Stimulated activated CD4-positive, alpha-beta T cell treated with anti-CD3 and anti-CD28 coated beads, Interleukin-15, amount 100 ng/mL, for 1 hour (primary cell): ENCODE measurements at places on chromosomes 1 and 21.

DNA sequence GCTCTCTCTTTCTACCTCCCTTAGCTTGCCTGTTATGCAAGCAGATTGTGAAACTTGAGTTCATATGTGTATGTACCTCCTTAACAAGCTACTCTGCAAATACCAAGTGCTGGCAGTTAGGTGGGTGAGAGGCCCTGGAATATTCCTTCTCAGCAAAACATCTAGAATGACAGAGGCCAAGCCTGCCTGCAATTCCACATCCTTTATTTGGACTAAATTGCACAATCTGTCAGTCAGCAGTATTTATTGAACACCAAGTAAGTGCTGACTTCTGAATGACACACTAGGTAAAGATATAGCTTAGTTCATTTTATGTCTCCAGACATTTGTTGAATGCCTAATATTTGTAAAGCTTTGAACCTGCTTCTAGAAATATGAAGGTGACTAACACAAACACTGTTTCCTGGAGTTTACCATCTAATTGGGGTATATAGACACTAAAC is 87.5 kb downstream of the RGL1 start:
- no peak for DNase-seq

DNA sequence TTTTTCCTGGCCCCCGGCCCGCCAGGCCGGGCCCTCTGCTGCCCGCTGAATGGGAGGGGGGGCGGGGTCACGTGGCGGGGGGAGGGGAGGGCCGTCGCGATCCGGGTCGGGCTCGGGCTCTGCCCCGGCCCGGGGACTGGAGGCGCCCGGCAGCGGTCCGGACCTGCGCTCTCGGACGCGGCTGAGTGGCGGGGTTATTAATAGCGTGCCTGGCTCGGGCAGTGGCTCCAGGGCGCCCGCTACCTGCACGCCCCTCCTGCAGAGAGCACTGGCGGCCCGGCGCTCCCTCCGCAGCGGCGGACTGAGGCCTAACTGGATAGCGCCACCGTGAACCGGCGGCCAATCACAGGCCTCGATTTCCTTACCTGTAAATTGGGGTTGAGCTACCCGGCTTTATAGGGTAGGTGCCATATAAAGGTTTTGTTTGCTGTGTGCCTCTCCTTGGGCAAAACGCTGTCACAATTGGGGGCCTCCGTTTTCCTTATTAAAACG is 28.1 kb downstream of the AHDC1 start:
- no peak for DNase-seq

DNA sequence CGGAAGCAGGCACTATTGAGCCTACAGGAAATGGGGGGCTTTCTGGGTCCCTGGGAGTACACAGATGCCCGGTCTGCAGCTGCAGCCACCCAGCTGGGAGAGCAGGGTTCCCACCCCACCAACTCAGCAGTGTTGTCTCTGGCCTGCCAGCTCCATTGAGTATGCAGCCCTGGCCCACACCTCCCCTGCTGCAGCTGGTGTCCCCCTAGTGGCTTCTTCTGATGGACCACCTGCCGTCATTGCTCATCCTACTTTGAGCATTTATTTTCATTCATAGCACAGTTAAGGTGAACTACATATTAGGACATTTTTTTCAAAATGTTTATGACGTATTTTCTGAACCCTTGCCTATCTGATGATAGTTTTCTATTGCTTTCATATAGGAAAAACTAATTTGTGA is 189.8 kb upstream of the LYPLAL1 start:
- no peak for DNase-seq

- DNase-seq: no peak
These were observed 5.9 kb upstream of the BARHL2 start for GRCh38 chr1:90722874-90723589.

DNA sequence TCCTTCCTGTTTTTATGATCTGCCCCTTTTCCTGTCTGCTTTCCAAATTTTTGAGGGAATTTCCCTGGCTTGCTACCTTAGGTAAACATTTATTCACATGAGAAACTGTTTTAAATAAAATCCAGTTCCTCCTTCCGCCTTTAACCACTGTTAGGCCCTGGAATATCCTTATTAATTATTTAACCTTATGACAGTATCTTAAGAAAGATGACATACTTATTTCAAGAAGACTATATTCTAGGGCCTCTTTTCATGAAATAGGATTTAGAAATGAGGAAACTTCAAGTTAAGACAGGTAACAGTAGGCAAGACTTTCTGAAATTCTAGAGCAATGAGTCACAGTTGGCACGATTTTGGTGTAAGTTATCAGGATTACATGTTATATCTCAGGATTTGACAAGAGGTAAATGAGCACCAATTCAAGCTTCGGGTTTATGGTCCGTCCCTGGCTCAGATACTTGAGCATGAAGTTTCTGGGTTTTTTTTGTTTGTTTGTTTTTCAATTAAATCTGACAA is 2.0 kb upstream of the TNFSF18 start:
- no peak for DNase-seq

DNA sequence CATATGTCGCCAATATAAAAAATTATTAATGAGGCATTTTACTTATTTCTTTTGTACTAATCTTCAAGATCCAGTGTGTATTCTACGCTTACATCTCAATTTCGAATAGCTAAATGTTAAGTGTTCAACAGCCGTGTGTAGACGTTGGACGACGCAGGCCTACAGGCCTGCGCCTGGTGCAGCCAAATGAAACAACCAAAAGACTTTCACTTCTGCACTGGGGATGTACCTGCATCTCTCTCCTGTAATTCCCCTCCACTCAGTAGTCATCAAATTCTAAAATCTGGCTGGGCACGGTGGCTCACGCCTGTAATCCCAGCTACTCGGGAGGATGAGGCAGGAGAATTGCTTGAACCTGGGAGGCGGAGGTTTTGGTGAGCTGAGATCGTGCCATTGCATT is 76.8 kb upstream of the HNRNPU start:
- DNase-seq: no peak

DNA sequence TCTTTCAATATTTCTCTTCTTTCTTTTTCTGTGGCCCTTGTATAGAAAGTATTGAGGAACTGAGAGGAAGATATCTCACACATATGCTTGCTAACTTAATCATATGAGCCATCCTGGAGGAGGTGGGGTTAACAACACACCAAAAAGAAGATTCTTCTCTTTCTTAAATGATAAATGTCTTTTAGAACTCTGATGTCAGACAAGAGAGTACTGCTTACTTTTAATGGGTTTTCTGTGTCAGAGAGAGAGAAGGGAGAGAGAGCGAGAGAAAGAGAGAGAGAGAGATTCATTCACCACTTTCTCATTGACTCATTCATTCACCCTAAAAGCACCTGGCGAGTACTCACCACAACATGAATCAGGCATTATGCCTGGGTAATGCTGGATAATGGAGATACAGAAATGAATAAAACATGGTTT is 250.3 kb upstream of the SGIP1 start:
- DNase-seq: no peak

GRCh38 chr1:172980971-172981370 is 69.8 kb downstream of the TNFSF18 start:
- no peak for DNase-seq

DNA sequence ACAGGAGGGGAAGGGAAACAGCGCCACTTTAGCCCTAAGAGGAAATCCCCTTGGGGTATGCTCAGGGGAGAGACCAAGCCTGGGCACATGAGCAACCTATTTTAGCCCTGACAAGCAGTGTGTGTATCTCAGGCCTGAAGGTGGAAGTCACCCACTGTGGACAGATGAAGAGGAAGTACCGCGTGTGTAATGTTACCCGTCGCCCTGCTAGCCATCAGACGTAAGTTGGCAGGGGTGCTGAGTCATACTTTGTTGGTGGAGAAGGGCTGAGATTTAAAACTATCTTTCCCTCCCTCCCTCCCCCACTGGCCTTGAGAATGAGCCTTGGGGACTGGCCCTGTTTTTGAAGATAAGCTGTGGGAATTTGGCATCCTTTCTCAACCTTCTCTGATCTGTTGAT is 11.2 kb downstream of the AGO1 start:
- no peak for DNase-seq

DNA sequence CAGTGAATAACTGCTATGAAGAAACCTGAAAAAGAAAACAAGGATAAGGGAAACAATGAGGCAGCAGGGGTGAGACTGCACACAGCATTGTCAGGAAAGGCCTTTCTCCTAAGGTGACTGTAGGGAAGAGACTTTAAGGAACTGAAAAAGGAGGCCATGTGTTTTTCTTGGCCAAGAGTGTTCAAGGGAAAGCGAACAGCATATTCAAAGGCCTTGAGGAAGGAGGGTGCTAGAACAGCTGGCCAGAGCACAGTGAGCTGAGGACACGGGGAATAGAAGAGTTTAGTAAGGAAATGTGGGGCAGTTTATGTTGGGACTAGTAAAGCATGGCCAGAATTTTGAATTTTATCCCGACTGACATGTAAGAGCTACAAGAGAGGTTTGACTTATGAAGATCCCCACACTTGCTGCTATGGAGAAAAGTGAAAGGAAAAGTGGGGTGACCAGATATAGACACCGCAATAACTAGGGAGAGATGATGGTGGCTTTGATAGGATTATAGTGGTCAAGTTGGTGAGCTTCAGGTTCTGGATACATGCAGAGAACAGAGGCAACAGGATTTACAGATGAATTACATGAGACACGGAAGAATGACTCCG is 1.4 kb downstream of the RWDD2B start:
- no peak for DNase-seq

DNA sequence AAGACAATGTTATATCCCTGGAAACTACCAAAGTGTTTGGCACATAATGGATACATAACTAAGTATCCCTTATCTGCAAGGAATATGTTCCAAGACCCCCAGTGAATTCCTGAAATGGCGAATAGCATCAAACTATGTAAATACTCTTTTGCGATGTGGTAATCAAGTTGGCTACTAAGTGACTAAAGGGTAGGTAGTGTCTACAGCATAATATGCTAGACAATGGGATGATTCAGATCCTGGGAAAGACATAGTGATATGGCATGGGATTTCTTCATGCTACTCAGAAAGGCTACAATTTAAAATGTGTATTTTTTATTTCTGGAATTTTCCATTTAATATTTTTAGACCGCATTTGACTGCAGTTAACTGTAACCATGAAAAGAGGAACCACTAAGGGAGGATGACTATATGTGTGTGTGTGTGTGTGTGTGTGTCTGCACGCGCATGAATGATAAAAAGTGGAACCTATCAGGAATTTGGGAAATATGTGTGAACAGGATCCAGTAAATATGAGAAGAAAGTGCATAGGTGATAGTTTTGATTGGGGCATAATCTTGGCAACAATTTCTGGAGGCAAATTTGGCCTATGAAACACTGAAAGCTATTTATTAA is 1899.9 kb downstream of the NCAM2 start:
- no peak for DNase-seq

DNA sequence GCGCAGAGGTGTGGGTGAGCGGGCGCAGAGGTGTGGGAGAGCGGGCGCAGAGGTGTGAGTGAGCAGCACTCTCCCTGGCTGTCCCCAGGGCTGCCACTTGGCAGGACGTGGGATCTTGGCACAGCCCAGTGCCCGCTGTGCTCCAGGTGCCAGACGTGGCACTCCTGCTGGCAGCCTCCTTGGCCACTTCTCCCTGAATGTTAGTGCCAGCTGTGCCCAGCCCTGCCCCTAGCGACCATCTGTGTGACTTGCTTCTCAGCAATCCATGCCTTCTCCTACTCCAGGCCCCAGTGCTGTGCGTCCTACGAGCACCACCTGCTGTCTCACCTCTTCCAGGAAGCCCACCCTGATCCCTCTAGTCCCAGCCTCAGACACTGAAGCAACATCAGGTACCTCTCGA is 30.5 kb downstream of the KRTAP10-1 start:
- no peak for DNase-seq

DNA sequence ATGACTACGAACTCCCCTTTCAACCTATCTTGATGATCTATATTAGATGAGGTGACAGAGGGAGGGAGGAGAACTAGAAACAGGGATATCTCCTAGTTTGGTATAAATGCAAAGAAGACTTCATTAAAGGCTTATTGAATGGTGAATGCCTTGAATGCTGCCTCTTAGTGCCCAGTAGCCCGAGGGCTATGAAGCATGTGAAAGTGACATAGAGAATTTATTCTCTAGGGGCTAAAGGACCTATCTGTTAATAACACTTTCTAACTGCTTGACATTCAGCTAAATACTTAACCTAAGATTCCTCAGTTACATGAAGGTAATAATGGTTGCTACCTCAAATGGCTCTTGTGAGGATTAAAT is 764.1 kb downstream of the LTN1 start:
- DNase-seq: no peak

GRCh38 chr1:205597691-205598314 is 34.0 kb downstream of the ELK4 start:
- DNase-seq: no peak

GRCh38 chr21:34623516-34623915 is 8.6 kb upstream of the RCAN1 start:
- no peak for DNase-seq

DNA sequence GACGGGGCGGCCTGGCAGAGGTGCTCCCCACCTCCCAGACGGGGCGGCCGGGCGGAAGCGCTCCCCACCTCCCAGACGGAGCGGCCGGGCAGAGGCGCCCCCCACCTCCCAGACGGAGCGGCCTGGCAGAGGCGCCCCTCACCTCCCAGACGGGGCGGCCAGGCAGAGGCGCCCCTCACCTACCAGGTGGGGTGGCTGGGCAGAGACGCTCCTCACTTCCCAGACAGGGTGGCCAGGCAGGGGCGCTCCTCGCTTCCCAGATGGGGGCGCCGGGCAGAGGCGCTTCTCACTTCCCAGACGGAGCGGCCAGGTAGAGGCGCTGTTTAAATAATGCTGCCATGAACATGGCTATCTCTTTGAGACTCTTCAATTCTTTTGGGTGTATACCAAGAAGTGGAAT is 43.7 kb upstream of the ATP6V1G3 start:
- DNase-seq: no peak

DNA sequence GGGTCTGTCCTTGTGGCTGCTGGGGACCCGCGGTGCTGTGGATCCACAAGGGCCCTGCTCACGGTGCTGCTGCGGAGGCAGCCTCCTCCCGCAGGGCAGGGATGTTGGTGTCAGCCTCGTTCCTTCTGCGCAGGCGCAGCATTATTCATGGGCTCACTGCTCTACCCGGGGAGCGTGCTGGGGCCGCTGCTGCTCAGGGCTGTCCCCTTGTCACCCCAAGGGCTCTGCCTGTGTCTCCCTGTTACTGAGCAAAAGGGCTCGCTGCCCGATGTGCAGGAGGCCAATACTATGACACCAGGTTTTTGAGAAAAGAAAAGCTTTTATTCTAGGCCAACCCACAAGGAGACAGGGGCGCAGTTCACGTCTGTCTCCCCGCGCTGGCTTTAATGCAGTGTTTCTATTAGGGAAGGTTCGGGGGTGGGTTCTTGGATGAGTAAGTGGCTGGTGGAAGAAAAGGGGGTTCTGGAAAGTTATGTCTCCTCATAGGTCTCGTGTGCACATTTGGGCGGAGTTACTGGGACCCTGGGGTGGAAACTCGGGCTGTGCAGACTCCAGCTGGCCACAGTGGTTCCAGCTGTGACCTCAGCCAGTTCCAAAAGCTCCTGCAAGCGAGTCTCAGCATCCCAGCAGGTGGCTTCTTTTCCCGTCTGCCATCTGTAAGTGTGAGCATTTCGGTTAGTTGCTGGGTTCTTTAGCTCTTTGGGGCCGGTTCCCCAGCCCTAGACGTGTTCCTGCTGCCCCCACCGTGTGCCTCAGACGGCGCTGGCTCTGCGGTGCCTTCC is 40.8 kb upstream of the LRRC3 start:
- DNase-seq: no peak

- no peak for DNase-seq
These were observed 897.2 kb downstream of the ADGRL2 start for GRCh38 chr1:82697965-82698364.

GRCh38 chr1:50354813-50355212 is 68.4 kb downstream of the DMRTA2 start:
- no peak for DNase-seq

GRCh38 chr21:32940079-32941014 is 85.4 kb upstream of the OLIG2 start:
- DNase-seq: no peak
